ENCODE measurements at places on chromosomes 4 and X.

DNA sequence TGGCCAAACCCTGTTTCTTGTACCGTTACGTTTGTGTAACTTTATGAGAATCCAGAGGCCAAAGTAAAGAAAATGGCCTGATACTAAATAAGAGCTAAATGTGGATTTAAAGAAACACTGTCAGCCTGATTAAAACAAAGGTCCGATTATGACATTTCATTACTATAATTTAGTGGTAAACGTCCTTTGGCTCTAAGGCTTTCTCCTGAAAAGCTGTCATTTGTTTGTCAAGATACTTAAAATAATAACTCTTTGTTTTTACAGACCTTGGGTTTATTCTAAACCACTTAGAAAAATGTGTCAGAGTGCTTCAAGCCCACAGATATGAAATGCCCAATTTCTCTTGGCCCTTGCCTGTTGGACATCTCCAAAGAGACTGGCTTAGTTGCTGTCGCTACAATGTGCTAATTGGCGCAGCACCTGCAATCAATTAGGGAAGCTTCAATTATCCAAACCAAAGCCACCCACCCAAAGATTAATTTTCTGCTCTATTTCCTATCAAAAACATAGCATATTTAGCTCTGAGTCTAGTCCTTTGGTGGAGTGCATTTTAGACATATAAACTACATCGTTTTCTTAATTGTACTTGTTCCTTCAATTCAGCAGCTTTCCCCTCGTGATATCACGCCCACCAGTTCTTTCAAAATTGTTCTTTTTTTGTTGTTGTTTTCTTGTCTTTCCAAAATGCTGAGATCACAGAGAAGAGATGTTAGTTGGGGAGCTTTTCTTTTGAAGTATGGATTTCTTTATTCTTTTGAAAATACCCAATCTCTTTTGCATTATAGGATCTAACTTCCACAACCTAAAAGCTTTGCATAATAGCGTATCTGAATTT is 13.6 kb downstream of the SMIM20 start:
- DNase-seq: no peak

- DNase-seq: peak; percentile 85
Measured at GRCh38 chrX:100745806-100746537, 14.1 kb upstream of the SYTL4 start.

DNA sequence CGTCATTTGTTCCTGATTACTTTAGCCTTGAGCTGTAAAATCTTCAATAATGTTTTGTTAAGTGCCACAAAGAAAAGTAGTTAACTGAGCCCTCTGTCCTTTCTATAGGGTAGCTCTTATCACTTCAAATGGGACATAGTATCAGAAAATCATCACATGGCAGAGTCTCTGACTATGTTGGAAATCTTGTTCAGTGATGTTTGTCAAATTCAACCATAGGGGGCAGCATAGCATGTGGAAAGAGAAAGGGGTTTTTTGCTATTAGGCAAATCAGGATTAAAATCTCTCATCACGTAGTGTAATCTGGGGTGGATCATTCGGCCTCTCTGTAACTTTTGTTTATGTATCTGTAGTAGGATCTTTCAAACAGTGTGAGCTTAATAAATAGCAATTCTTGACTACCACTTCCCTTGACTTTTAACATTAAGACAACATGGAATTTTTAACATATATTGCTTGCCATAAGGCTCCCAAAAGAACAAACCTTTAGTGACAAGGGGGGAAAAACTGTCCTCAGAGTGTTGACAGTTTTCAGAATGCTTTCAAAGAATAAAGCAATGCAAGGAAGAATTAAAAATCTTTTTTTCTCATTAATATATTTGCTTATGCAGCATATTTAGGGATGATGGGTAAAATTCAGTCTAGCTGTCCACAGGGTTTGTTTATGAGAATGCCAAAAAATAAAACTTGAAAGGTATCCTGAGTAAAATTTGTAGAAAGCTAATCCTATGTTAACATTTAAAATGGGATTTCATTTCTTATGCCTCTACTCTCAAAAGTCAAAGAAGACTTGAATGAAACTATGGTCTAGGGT is 127.2 kb downstream of the FBXW7 start:
- peak; percentile 49 for DNase-seq

- DNase-seq: peak; percentile 51
Measured at GRCh38 chrX:2584251-2585157, 83.7 kb upstream of the DHRSX start.

DNA sequence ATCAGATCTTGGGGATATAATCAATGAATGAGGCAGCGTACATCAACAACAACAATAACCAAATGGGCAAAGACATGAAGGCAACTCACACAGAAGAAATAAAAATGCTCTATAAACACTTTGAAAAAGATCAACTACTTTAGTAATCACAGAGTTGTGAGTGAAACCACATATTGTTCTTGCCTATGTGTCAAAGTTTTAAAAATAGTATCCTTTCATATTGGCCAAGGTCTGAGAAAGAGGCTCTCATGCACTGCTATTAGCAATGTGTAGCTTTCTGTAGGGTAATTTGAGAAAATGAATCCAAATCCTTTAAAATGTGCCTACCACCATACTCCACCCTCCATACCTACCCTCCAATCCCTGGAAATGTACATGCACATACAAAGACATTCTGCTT is 25.0 kb downstream of the COQ2 start:
- DNase-seq: no peak

DNA sequence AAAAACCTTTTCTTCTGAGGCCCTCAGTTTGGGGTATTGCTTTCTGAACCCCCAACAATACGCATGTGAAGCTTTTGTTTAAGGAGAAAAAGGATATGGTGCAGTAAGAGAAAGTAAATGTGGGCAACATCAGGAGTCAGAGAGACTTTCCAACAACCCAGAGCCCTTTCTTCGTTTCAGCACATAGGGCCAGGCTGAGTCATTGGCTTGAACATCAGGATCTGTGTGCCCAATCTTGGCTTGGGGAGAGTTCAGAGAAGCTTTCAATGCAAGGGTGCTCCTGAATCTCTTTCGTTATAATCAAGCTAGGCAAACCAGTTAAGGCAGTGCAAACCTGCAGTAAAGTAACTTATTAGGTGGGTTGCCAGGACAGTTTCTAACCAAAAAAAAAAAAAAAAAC is 191.2 kb downstream of the FRMPD4 start:
- DNase-seq: no peak

Data from HAP-1 (cell line).